ENCODE measurements at places on chromosomes 13 and 19.

DNA sequence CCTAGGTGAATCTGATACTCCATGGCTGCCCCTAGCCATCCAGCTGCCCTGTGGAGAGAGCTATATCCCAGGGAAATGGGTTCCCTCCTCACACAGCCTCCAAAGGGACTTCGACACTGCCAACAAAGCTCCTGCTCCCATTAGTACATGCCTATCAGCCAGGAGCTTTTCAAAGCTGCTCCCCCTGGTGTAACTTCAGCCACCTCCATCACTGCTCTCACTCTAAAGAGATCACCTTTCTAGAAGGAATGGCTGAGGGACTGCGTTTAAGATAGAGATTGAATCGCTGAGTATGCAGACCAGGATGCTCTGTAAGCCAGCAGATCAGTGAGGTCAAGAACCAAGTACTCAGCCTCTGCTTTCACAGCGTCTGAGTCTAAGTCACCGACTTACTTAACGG lies 213.7 kb downstream of the NALCN start:
- no peak overlapping the region for H3K4me3 ChIP-seq
- H3K4me1 ChIP-seq: 0 out of 2 replicates have a peak, but pooled peaks cover 3% of the 10 kb centered on the region
- no peaks in the 10 kb centered on the region for H3K36me3 ChIP-seq
- DNase-seq: no peak
- no peak overlapping the region for H3K27ac ChIP-seq
- H3K27me3 ChIP-seq: no peaks in the 10 kb centered on the region

DNA sequence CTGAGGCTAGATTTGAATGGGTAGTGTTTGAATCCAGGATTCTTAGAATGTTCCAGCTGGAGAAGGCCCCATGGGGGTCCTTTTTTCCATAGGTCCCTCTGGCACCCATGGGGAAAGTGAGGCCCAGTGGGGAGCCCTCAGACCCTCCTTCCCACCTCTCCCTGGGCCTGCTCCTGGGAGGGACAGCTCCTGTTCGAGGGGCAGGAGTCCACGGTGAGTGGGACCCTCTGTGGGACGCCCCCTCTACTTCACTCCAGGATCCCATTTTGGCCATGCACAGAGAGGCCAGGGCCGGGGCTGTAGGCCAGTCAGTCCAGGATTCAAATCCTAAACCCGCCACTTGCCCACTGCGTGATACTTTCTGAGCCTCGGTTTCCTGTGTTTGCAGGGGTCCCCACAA lies 7.6 kb downstream of the MEF2B start:
- no peak for DNase-seq
- no peak overlapping the region for H3K4me3 ChIP-seq
- no peaks in the 10 kb centered on the region for H3K36me3 ChIP-seq
- H3K4me1 ChIP-seq: no peaks in the 10 kb centered on the region
- no peaks in the 10 kb centered on the region for H3K27me3 ChIP-seq

DNA sequence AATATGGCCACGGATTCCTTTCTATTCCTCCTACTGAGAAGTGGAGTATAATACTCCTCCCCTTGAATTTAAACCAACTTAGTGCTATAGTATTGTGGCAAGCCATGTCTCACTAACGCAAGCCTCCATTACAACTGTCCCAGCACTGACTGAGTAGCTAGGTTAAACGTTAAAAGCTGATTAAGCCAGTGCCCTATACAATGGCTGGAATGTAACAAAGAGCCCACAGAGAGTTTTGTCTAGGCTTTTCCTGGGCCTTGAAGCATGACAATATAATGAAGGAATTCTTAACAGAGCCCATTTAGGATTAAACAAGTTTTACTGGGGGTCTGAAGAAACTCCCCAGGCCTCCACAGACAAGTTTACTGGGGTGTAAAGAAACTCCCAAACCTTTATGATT lies 254.5 kb upstream of the DACH1 start:
- H3K4me3 ChIP-seq: no peak overlapping the region
- no peak overlapping the region for H3K27ac ChIP-seq
- DNase-seq: no peak
- no peaks in the 10 kb centered on the region for H3K36me3 ChIP-seq

DNA sequence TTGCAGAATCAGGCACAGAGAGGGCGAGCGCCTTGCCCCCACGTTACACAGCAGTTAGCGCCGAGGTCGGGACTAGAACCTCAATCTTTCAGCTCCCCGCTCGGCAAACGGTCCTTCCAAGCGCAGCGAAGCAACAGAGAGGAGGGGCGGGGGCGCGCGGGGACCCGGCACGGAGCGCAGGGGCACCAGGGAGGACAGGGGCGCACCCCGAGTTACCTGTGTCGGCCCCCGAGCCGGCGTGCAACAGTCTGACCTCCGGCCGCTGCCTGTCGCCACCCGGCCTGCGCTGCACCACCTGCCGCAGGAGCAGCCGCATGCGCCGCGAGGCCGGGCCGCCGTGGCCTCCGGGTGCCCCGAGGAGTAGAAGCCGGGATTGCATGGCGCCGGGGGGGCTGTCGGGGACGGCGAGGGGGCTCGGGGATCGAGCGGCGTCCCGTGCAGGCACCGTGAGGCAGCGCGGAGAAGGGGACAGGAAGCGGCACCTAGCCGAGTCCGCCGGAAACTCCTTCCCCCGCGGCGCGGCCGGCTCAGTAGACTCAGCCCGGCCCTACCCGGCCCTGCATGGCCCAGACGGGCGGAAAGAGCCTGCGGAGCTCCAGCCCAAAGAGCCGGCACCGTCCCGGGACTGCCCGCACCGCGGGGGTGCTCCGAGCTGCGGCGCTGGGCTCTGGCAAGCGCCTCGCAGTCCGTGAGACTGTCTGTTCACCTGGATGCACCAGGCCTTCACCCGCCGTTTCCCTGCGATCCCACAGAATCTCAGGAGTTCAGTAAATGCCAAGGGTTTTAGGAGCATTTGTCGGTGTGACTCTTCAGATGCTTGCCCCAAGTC lies at the start of gene VWA8:
Gene VWA8 (minus strand): TSS at position 473 of the 829 bp plus-strand sequence. CDS start 94 bp downstream, at position 379.
- peaks cover 10% of the 10 kb centered on the region for H3K4me1 ChIP-seq
- H3K36me3 ChIP-seq: no peaks in the 10 kb centered on the region
- H3K4me3 ChIP-seq: peak within 1 kb of the TSS; percentile 77
- peak; percentile 78 for DNase-seq
- H3K27ac ChIP-seq: peak within 1 kb of the TSS; percentile 57

DNA sequence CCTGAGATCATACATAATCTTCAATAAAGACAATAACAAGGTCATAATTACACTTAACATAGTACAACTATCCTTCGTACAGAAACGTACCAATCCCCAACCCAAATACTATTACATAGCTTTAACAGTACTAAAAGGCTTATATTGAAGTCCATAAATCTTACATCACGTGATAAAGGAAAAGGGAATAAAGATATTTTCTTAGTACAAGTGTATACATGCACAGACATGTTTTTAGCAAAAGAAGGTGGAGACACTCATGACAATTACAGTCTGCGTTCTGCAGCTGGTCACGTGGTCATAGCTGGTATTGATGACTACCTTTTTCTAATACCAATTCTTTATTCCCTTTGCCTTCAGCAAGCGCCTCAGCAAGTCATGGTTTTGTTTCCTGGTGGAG lies 464.5 kb upstream of the SLITRK5 start:
- H3K27ac ChIP-seq: no peak overlapping the region
- no peak for DNase-seq
- H3K27me3 ChIP-seq: no peaks in the 10 kb centered on the region
- H3K4me3 ChIP-seq: no peak overlapping the region

DNA sequence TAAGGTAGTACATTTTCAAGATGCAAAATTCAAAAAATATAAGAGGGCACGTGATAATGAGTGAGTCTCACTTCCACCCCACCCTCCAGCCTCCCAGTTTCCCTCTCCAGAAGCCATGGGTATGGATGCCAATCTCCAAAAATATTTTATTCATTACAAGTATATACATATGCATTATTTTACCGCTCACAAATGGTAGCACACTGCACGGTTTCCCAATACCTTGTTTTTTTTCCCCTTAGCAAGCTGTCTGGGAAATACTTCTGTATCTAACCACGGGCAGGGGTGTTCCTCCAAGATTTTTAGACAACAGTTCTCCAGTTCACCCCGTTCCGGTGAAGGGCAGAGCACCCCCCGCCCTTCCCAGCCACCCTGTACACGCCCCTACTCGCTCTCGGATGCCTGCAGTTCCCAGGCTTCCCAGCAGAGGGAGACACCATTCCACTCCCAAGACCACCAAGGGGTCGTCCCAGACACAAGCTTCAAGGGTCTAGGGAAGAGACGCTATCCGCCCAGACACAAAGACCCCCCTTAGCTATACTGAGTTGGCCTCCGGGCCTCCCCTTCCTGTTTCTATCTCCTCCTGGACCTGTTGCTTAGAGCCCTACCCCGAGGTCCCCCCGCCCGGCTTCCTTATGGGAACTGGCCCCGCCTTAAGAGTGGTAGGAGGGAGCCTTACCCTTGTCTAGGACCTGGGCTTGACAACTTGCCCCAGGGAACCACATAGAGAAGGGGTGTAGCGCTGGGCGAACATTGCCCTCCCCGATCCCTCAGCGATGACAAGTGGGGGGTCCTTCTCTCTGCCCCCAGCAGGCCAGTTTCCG lies 1.1 kb upstream of the FXYD3 start:
- no peak for DNase-seq
- H3K4me1 ChIP-seq: no peaks in the 10 kb centered on the region
- H3K36me3 ChIP-seq: no peaks in the 10 kb centered on the region
- no peak overlapping the region for H3K4me3 ChIP-seq
- no peak overlapping the region for H3K27ac ChIP-seq

DNA sequence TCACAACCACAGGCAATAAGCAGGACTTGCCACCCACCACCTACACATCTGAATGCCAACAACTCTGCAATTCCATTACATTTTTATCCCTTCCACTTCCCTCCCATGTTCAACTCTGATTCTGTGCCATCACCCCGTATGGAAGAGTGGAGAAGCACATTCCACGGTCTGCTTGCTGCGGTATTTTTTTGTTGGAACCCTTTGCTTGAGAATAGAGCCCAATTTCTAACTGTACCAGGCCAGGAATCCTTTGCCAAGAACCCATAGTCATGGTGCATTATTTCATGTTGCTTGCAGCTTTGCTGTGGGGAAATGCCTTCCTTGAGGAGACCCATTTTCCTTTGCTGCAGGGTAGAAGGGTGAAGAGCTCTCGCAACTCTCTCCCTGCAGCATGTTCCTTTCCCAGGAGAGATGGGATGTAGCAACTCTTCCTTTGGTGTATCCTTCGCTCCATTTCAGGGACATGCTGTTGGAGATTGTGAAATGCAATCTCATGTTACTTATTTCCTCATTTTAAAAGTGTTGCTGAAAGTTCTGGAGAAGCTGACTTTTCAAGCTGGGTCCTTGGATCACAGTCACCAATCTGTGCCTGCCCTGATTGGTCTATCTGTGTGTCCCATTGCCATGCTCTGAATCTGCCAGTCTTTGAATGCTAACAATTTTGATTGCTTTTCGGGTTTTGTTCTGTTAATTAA lies 69.8 kb upstream of the STARD13 start:
- no peak for DNase-seq
- peaks cover under 1% of the 10 kb centered on the region for H3K36me3 ChIP-seq
- no peak overlapping the region for H3K27ac ChIP-seq
- H3K4me3 ChIP-seq: no peak overlapping the region

DNA sequence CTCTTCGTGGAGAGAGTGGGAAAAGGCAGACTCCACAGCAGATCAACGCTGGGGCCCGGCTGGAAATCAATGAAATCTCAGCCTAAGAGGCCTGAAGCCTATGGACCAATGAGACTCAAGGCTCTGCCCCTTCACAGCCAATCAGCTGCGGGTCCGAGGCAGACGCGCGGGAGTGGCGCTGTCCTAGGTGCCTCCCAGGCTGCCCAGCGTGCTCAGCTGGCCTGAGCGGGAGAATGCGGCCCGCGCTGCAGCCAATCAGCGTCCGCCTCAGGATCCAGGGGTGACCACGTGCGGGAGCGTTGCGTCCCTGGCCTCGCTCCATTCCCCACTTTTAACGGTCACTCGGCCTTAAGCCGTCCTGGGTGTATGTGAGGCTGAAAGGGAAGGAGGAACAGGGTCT lies at the start of gene ZBTB32:
Gene ZBTB32 (plus strand): TSS at position 341 of the 400 bp plus-strand sequence. CDS start 10,069 bp downstream, outside the sequence.
- H3K27ac ChIP-seq: no peak within 1 kb of the TSS
- peaks cover 4% of the 10 kb centered on the region for H3K27me3 ChIP-seq
- no peaks in the 10 kb centered on the region for H3K36me3 ChIP-seq
- H3K4me3 ChIP-seq: no peak within 1 kb of the TSS
- H3K4me1 ChIP-seq: 0 out of 2 replicates have a peak, but pooled peaks cover 3% of the 10 kb centered on the region

DNA sequence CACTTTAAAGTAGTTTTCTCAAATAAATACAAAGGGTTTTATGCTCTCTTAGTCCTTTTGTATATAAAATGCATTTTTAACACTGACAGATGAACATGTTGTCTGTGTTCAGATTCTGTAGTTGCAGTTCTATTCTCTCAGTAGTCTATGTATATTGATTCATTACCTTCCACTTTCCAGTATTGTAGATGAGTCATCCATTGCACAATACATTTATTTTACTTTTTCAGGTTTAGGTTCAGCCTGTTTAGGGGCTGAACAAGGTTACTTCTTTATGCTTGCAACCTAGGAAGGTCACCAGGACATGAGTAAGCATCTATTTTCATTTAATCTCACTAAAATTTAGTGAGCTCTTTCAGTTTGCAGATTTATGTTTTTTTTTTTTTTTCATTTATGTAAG lies 173.6 kb downstream of the NALCN start:
- H3K27ac ChIP-seq: no peak overlapping the region
- DNase-seq: no peak
- H3K4me1 ChIP-seq: no peaks in the 10 kb centered on the region

DNA sequence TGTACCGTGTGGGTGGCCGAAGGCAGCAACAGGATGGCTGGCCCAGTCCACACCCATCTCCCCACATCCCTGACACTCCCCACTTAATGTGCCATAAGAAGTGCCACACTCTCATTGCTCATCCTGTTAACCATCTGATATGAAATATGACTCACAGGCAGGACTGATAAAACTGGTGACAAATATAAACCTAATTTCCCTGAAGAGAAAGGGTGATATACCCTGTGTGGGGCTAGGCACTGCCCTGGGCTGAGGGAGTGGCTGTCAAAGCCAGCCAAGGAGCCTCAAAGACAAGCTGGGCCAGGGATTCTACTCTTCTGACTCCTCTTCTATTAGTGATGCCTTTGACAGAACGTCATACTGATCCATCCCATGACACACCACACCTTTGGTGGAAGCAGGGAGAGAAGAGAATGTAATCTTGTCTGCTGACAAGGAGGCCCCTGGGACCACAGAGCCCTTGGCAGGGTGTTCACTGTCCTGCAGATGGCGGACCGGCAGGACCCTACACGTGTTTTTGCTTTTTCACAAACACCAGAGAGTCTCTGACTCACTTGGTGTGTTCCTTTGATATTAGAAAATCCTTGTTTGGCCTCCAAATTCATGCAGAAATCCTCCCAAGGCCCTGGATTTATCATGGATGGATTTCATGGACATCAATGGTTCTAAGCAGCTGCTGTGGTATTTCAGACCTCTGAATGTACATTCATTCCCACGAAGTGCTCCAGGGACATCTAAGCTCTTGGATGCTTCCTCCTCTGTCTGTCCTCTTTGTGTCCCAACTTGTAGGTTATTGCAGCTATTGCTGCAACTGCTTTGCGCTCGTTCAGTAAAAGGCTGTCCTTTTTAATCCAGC lies 98.0 kb upstream of the WASF3 start:
- no peak for DNase-seq
- H3K27ac ChIP-seq: no peak overlapping the region
- no peak overlapping the region for H3K4me3 ChIP-seq
- H3K4me1 ChIP-seq: no peaks in the 10 kb centered on the region
- no peaks in the 10 kb centered on the region for H3K27me3 ChIP-seq
- no peaks in the 10 kb centered on the region for H3K36me3 ChIP-seq

Data from SJSA1 (cell line).